ENCODE measurements at places on chromosomes 12 and 14.

- no peak for DNase-seq
These were observed 88.3 kb downstream of the CIT start for GRCh38 chr12:119788786-119789185.

- DNase-seq: no peak
These were observed 14.4 kb downstream of the G2E3 start for GRCh38 chr14:30573226-30573814.

- no peak for DNase-seq
These were observed 203.7 kb downstream of the ETV6 start for GRCh38 chr12:11853126-11853525.

DNA sequence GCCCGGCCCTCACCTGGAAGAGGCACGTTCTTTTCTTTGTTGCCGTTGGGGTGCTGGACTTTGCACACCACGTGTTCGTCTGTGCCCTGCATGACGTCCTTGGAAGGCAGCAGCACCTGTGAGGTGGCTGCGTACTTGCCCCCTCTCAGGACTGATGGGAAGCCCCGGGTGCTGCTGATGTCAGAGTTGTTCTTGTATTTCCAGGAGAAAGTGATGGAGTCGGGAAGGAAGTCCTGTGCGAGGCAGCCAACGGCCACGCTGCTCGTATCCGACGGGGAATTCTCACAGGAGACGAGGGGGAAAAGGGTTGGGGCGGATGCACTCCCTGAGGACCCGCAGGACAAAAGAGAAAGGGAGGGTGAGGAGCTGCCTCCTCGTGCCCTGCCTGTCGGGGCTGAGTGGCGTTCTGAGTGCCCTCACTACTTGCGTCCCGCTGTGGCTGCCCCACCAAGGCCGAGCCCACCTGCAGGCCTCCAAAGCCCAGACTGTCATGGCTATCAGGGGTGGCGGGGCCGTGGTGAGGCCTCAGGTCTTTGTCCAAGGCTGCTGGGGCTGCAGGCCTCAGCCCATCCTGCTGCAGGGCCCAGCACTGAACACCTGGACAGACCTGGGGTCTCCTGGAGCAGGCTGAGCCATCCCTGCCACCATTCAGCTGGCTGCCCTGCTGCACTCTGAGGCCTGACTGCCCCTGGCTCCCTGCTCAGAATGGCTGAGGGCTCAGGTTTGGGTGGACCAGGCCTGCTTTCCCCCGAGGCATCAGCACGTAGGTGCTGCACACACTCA, 329.7 kb downstream of the TMEM121 start:
- DNase-seq: no peak

DNA sequence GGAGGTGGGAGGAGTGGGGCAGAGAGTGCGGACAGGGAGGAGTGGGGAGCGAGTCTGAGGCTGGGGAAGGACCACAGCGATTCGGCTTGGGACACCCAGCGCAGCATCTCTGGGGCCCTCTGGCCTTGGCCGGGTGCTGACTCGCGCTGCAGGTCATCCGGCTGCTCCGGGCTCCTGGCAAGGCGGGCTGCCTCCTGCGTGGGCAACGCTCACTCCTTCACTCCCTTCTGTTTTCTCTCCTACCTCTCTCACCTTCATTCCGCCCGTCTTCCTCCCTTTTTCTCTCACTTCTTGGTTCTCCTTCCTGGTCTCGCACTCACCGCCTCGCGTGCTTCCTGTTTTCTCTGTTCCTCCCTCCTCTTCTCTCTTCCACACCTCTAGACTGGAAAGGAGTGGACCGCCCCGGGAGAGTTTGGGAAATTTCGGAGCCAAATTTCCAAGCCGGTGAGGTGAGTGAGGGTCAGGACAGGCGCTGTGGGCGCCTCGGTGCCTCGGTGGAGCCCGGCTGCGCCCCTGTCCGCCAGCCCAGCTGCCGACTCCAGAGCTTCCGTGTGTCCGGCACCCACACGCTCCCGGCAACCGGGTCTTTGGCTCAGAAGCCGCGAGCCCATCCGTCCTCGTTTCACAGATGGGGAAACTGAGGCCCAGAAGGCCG, 86.7 kb downstream of the B4GALNT3 start:
- no peak for DNase-seq

GRCh38 chr12:41466802-41467201, 278.7 kb downstream of the PDZRN4 start:
- no peak for DNase-seq

DNA sequence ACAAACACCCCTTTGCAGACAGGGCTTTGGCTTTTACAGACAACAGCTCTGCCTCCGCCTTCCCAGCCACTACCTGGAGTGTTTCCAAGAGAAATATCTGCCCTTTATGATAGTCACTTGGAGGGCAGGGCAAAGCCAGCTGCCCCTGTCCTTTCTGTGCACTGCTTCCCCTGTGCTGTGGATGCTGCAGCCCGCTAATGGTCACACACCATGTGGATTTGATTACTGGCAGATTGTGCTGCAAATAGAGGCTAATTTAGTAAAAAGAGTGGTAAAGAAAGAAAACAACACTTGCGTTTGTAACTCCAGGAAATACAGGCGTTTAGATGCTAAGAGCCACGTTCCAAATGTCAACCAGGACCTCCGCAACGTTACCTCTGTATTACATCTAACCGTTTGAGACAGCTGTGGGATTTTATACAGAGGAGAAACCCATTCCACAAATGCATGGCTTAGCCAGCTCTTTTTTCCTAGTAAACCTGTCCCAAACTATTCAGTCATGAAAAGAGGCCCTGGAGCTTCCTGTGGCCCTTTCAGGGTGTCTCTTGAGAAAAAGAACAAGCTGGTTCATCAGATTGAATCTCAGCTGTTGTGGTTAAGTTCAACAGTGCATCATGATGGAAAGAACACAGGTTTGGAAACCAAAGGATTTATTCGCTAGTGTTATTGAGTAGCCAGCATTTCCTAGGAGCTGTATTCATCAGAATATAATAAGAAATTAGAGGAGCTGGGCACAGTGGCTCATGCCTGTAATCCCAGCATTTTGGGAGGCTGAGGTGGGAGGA, 30.1 kb upstream of the PWP1 start:
- no peak for DNase-seq

DNA sequence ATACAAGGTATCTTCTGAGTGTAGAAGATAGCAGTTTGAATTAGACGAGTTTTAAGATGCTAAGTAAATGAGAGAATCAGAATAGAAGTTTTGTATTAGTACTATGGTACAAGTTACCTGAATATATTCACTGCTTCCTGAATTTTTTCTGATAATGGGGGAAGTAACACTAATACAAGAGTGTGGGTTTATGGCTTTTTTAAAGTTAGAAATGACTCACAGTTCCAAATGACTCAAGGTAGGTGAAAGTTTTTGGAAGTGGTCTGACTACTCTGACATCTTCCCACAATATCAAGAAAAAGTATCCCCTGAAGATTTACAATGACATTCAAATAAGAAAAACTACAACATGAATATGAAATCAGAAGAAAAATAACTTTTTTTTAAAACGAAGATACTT, 123.7 kb upstream of the GARIN6 start:
- no peak for DNase-seq

DNA sequence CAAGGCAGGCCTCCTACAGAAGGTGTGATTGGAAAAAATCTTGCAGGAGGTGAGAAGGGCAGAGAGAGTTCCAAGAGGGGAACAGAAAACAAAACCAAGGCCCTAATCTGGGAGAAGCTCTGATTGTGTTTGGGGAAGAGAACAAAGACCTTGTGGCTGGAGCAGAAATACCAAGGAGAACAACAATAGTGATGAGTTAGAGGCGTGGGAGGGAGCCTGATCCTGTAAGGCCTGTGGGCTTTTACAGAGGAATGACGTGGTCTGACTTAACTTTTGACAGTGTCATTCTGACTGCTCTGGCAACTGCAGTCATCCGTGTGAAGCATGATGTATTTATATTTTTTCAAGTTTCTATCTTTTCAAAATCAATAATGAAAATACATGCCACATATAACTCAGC, 200.6 kb downstream of the ANO4 start:
- DNase-seq: peak; percentile 21

DNA sequence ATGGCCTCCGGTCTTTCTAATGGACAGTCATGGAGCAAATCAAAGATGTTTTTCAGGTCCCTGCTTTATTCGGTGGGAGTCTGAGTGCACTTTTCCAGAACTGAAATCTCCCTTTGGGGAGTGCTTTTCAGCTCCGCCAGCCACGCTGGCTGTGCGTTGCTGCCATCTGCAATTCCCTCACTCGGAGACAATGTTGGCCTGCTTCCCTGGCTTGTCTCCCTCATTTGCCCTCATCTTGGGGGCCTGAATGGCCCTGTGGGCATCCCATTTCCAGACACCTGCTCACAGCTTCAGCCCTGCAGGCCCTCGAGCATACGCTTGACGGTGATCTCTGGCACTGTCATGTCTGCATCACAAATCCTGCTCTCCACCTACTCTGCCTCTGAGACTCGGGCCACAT, 103.8 kb downstream of the CCDC92 start:
- no peak for DNase-seq

GRCh38 chr14:52015411-52016030, 26.2 kb downstream of the RTRAF start:
- no peak for DNase-seq

DNA sequence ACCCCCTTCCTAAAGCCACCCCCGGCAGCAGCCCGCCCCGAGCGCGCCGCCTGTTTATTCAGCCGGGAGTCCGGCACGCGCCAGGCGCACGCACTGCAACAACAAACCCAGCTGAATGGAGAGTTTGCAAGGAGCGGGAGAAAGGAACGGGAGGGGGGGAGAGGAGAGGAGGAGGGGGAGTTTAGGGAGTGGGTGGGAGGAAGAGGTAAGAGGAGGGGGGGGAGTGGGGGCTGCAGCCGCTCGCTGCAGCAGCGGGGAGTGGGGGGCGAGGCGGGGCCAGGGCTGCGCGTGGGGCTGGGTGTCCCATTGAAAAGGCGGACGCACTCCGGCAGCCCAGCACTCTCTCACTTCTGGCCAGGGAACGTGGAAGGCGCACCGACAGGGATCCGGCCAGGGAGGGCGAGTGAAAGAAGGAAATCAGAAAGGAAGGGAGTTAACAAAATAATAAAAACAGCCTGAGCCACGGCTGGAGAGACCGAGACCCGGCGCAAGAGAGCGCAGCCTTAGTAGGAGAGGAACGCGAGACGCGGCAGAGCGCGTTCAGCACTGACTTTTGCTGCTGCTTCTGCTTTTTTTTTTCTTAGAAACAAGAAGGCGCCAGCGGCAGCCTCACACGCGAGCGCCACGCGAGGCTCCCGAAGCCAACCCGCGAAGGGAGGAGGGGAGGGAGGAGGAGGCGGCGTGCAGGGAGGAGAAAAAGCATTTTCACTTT, at the start of gene ASCL1:
TSS of gene ASCL1 (plus strand) at position 336 of the 712 bp plus-strand sequence. CDS start 571 bp downstream, outside the sequence.
- DNase-seq: no peak

DNA sequence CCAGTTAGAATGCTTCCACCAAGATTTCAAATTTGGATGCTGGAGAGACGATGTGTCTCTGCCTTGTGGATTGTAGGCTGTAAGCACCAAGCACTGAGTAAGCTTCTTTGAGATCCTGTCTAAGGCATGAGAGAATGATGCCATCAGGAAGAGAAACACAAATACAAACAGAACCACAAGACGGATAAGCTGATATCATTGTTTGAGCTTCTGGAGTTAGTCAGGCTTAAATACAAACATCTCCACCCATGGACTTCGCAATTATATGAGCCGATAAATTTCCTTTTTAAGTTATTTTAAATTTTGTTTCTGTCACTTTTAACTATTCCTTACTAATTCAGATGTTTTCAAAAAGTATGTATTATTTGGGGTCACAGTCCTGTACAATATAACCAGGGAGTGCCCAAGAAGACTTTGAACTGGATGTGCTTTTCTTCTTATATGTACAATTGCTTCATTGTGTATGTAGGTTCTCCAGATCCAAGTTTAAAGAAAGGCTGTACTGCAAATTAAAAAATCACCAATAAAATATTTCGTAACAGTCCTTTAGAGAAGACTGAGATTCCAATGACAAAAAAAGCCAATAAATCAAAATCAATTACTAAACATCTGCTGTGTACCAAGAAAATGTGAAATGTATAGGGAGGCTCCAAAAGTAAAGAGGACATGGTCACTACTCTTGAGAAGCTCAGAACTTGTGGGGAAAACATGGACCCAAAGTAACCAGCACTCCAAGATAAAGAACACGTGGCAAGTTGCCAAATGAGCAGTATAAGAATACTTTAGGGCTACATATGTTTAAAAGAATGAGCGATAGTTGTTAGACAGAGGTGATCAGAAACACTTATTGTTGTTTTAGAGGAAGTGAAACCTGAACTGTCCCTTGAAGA, 274.1 kb downstream of the ADAMTS20 start:
- peak; percentile 15 for DNase-seq

DNA sequence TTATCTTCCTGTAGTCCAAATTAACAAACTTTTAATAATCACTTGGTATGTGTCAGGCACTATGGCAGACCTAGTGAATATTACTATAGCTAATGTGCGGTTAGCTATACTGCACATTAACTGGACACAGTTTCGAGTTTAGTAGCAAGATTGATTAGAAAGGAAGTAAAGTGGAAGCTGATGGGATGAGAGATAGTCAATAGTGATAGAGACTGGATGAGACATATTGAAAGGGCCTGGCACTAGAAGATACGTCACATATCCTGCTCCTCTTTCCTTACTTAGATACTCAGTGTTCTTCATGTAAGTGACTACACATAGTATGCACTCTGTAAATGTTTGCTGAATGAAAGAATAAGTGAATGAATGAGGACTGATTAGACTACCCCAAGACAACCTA, 5.5 kb downstream of the TBK1 start:
- DNase-seq: no peak

DNA sequence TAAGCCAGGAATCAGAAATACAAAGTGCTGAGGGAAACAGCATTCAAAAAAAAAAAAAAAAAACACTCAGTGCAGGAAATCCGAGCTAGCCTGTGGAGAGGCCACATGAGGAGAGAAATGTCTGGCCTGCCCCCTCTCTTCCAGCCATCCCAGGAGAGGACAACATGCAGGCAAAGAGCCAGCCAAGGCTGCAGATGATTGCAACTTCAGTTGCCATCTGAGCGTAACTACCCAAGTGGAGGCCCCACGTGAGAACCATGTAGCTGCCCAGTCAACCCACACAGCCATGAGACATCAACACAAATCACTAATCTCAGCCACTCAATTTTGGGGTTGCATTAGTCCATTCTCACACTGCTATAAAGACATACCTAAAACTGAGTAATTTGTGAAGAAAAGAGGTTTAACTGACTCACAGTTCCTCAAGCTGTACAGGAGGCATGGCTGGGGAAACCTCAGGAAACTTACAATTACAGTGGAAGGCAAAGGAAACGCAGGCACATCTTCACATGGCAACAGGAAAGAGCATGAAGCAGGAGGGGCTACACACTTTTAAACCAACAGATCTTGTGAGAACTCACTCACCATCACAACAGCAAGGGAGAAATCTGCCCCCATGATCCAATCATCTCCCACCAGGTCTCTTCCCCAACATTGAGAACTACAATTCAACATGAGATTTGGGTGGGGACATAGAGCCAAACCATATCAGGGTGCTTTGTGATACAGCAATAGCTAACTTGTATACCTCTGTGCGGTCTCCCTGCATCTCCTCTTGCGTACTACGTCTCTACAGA, 161.1 kb downstream of the PIWIL1 start:
- no peak for DNase-seq

DNA sequence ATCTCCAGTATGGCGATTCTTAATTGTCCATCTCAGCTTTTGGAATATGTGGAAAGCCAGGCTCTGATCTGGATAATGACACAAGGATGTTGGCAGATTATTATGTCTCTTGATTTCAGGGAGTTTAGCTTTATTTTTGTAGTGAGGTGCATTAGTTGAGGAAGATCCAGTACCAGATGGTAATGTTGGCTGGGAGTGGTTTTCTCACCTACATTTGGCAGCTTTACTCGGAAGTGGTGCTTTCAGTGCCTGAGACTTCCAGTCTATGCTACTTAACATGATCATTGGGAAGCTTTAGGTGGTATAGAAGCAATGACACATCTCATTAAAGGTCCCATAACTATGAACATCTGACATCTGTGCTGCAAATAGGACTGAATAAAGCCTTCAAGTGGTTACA, 7.5 kb downstream of the SLC15A5 start:
- DNase-seq: no peak
